SK-N-DZ (cell line): ENCODE measurements at places on chromosomes 4 and X.

- no peak for DNase-seq
Measured at GRCh38 chrX:9651737-9652136, 113.9 kb downstream of the GPR143 start.

GRCh38 chr4:21806991-21807390 is 141.6 kb downstream of the KCNIP4 start:
- DNase-seq, result no peak

GRCh38 chr4:156413239-156414135 is 459.8 kb upstream of the CTSO start:
- DNase-seq, result no peak

DNA sequence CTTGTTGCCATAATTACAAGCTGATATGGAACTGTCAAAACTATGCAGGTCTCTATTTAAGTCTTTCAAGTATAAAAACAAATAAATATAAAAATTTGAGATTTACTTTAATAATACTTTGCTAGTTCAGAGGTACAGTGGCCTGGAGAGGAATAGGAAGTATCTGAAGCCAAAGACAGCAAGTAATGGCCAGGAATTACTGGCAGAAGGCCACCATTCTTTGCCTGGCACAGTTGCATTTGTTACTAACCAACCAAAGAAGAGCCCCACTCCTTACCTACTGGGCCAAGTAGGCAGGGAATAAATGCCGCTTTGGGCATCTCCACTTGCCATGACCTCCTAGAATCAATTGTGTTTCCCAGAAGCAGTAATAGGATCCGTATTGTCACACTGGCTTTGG is 13.8 kb upstream of the ADAMTS3 start:
- no peak for DNase-seq

GRCh38 chr4:158239196-158239595 is 28.9 kb downstream of the TMEM144 start:
- DNase-seq, result no peak

DNA sequence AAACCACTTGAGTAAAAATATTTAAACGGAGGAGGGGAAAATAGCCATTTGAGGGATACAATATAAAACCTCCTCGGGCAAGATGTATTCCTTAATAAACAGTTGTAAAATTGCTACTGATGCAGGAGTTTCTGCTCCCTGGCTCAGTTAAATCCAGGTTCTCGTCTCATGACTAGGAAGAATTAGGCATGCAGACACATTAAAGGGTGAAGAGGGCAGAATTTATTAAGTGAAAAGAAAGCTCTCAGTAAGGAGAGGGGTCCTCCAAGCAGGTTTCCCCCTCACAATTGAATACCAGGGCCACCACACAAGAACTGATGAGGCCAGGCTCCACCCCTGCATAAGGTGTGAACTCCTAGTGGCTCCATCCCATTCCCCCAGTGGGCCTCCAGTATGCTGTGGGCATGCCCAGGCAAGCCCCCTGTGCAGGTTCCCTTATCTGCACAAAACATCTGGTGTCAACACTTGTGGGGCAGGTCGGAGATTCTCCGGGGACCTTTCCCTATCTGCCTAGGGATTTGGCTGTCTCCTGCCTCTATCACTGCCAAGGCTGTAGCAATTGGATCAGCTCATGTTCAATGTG is 80.4 kb downstream of the HS6ST2 start:
- no peak for DNase-seq

DNA sequence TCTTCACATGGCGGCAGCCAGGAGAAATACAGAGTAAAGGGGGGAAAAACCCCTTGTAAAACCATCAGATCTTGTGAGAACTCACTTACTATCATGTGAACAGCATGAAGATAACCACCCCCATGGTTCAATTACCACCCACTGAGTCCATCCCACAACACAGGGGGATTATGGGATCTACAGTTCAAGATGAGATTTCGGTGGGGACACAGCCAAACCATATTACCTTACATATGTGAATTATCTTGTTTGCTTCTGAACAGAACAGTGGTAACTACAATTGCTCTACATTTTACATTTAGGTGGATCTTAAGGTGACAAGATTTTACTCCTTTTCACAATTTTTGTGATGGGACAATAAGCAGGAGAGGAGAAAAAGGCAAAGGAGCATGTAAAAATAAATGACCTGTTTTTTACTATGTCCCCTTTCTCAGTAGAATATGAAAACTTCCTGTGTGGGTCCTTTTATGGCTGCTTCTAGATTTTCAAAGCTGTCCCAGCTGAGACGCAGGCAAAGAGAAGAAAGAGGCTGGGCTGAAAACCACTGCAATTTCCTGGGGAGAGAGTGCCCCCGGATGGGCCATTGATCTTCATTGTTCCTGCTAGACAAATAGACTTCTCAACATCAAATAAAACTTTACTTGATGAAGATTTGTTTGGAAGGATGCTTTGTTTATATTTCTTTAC is 45.9 kb upstream of the PGM2 start:
- no peak for DNase-seq

GRCh38 chr4:68368691-68369131 is 18.8 kb upstream of the YTHDC1 start:
- no peak for DNase-seq

DNA sequence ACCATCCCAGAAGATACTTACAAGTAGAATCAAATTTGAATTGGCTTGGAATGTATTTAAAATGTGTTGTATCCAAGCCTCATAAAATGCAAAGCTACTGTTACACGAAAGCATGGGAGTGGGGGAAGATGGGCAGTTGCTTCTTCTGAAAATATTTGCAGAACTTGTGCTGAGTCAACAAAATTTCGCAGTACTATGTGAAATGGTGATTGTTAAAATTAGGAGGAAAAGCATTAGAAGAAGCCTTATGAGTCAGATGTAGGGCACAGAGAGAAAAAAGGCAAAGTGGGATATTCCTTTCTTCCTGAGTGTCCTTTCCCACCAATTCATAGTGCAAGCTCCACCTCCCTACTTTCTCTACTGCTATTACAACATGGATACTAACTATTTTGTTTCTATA is 332.7 kb downstream of the PRDM5 start:
- DNase-seq, result no peak

GRCh38 chr4:189124149-189124758 is 816.4 kb upstream of the FRG1 start:
- no peak for DNase-seq

DNA sequence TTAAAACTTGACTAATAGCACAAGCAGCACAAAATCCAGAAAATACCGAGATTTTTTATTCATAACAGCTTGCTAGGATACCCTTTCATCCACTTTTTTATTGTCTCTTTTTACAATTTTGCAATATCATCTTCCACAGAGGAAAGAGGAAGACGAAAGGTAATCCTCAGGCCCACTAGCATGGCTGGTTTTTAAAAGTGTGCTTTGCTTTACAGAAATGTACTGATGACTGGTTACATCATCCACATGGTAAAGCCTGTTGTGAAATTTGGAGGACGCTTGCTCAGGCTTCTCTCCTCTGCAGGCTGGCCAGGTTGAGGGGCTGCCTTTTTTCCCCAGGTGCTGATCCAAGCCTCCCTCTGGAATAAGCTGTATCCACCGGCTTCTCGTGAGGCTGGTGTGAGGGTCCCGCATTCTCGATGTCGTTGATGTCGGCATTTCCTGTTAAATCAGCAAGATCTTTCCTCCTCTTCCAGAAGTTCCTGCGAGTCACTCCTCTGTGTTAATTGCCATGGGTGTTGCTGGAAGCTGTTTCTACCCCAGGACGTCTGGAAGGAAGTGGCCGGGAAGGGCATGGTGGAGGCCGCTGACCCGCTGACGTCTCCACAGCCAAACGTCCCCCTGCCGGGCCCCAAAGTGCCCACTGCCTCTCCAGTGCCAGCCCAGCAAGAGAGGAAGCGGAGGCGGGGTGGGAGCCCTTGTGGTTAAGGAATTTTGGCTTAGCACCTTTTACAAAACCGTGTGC is 5.8 kb upstream of the DGKQ start:
- DNase-seq, result no peak

- DNase-seq, result no peak
Measured at GRCh38 chrX:71225676-71226075, 2.7 kb downstream of the GJB1 start.

- DNase-seq, result no peak
Measured at GRCh38 chr4:59222221-59222620, 1977.9 kb upstream of the ADGRL3 start.

- no peak for DNase-seq
Measured at GRCh38 chrX:149456476-149457245, 48.4 kb downstream of the IDS start.

DNA sequence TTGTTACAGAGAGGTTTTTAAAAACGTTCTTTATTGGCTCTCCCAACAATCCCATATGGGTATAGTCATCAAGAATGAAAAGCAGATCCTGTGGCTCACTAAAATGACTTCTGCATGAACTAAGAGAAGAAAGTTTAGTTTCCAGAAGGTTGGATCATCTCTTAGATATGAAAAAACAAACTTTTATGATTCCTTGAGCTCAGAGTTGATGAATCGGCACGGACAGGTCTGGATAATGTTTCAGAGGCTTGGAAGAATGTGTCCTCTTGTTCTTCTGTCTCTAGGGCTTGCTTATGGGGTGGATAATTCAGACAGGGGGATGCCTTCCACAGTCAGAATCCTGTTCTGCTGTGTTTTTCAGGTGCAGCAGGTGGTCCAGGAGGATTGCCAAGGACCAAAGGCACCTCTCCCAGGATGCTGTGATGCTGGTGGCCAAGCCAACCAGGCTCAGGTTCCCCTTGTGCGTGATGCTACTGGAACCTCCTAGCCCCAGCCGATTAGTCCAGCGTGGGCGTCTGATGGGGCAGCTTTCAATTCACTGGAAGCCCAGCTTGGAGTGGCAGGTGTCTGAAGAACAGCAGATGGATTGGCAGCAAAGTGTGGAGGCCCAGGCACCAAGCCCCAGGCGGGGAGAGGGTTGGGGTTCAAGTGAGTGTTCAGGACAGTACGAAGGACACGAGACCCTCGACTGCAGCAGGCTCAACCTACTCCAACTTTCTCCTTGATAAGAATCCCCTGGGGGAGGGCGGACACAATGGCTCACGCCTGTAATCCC is 30.3 kb downstream of the CCKAR start:
- no peak for DNase-seq

GRCh38 chrX:130118441-130119311 is 8.4 kb upstream of the ELF4 start:
- no peak for DNase-seq

- no peak for DNase-seq
Measured at GRCh38 chr4:44194365-44194764, 254.2 kb downstream of the KCTD8 start.

- peak; percentile 43 for DNase-seq
Measured at GRCh38 chrX:110442635-110443034, 84.0 kb downstream of the RTL9 start.

DNA sequence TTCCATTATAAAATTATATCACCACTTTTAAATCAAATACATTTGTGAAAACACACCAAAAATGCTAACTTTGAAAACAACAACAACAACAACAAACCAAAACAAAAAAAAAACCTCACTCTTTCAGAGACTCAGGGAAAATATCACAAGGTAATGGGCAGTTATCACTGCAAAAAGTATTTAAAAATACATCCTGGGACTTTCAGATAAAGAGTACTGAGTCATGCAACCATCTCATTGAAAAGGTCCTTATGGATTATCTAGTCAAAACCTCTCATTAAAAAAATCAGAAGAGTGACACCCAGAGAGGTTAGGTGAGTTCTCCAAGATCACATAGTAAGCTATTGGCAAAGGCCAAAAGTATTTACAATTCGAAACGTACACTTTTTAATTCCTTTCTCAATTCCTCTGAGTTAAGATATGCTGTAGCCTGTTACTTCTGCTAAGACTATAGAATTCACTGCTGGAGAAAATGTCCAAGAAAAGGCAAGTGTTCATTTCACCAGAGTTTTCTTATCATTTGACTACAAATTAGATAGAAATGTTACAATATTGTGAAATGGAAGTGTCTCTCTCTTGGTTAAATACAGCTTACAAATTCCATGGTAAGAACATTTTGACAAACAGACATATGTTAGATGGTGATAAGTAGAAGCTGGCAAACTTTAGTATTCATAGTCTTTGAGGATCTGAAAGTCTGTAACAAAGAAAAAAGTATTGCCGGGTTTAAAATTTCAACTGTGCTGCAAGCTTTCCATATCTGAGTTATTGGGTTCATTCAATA is 9.3 kb downstream of the STX18 start:
- no peak for DNase-seq

DNA sequence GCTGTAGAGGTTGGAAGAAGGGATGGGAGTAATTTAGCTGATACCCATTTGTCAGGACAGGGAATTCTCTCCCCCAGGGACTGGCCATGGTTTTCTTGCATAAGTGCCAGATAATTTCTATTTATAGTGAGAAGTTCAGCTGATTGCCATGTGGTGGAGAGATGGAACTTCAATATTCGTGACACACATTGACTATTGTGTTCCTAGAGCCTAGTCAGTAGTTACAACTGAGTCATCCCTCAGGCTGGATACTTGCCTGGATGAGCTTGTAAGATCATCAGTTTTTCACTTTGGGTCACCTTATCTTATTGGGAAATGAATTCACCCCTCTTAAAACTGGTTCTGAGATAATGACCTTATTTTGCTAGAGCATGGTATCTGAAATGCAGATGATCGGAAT is 32.2 kb downstream of the CFAP299 start:
- DNase-seq, result no peak

GRCh38 chr4:135072553-135072952 is 871.0 kb upstream of the PABPC4L start:
- DNase-seq, result peak; percentile 7

DNA sequence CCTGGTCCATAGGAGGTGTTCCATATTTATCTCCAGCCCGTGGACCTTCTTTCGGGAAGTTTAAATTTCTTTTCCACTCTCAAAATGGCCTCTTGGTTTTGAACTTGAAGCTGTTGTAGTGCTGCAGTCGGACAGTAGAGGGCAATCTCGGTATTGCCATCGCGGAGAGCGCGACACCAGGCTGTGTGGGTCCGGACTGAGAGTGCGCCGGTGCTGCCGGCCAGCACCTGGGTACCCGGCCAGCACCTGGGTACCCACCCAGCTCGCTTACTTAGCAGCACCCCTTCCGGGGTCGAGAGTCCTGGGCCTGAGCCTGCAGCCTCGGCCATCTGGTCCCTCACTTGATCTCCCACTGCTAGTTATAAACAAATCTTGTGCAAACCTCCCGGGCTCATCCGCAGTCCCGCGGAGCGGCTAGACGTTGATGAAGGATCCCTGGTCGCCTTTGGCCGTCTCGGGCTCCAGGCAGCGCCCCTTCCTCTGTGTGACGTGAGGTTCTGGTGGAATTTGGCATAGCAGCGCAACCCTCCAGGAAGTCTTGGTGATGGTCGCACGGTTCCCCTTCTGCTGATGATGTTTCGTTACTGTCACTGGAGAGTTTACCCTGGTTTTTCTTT is 18.0 kb downstream of the FAM9A start:
- DNase-seq, result no peak

- no peak for DNase-seq
Measured at GRCh38 chr4:15270201-15270600, 157.6 kb upstream of the C1QTNF7 start.

- DNase-seq, result peak; percentile 69
Measured at GRCh38 chr4:30802622-30803323, 82.6 kb downstream of the PCDH7 start.

GRCh38 chrX:47697181-47697580 is 38.2 kb upstream of the UXT start:
- DNase-seq, result no peak
